ENCODE measurements at places on chromosomes 4 and X.

- no peak for DNase-seq
Measured at GRCh38 chr4:167587361-167587760, 353.1 kb upstream of the SPOCK3 start.

DNA sequence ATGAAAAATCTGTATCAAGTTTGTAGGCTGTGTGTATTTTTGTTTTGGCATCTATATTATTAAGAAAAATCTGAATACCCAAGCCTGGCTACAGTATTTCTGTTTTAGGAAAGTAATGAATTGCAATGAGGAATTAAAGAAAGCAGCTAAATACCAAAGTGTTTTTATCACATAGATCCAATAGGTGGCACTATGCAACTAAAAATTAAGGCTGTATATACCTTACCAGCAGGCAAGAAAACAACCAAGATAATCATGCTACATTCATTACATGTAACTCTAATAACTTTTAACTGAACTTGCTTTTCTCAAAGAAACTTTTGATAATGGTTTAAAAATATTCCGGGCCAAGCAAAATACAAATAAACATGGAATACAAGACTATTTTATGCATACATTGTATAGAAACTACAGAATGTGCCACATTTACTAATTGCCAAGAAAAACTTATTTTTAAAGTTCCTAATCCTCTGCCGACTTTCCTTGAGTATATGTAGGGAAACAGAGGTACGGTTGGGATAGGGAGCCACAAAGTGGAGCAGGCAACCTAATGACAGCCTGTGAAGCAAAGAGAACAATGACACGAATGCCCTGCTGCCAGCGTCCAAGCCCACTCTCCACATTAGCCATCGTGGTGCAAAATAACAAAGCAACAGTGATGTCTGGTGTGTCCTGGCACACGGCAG is 63.7 kb downstream of the SEC24D start:
- no peak for DNase-seq

DNA sequence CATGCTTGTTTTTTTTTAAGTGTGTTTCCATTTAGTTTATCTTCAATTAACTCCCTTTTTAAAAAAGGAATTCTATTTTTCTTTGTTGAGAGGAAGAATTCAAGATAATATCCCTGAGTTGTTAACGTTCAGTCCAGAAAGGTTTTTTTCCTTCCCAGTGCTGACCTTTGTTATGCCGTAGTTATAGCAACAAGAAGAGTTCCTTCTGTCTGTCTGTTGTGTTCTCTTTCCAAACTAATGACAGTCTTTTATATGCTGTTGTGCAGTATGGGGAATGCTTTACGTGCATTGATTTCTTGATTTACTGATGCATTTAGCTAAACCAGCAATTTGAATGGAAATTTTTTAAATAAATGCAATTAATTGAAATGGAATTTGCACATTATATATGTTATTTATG is 6.6 kb upstream of the CXXC4 start:
- no peak for DNase-seq

GRCh38 chrX:149570668-149571067 is 16.6 kb downstream of the MAGEA9B start:
- no peak for DNase-seq

GRCh38 chr4:182564724-182565369 is 321.6 kb downstream of the TENM3 start:
- DNase-seq = no peak

DNA sequence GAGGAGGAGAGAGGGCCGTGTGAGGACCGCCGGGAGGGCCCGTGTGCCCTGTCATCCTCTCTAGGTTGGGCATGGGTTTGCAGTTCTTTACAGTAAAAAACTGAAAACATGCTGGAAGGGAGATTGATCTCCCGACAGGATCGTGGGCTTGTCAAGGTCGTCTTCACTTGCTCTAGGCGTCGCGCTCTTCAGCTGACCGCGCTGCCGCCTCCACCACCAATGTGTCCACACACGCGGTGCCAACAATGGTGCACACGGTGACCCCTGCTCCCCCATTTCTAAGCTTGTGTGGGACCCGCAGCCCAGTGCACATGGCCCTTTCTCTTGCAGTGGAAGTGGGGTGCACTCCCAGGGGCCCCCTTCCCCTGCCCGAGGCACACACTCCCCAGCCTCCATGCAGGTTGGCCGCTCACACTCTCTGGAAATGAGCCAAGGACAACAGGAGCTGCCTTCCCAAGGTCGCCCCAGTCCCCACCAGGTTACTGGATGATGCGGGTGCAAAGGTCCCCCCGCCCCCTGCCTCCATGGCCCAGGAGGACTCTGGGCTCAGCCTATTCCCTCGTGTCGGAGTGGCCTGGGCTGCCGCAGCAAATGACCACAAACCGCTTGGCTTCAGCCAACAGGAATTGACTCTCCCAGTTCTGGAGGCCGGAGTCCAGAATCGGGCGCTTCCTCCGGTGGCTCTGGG is 1.7 kb upstream of the ZFP92 start:
- no peak for DNase-seq

- DNase-seq = no peak
Measured at GRCh38 chrX:18010253-18010652, 149.2 kb upstream of the RAI2 start.

DNA sequence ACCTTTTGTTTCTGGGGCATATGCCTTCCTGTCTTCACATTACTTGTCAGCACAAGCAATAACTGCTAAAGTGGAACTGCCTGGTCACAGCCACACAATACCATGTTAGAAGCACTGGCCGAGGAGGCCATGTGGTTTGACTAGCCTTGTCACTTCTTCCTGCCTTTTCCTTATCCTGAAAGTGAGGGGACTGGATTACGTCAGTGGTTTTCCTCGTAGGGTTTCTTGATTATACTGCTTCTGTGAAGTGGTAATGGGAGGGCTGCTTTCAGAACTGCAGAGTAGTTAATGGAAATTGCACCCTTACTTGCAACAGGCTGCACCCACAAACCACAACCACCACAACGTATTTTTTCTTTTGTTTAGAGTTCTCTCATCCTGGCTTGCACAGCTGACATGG is 26.6 kb downstream of the ZRSR2 start:
- no peak for DNase-seq

Data from ovary (tissue), 10 donors.